ENCODE measurements at places on chromosomes 12 and 14.

DNA sequence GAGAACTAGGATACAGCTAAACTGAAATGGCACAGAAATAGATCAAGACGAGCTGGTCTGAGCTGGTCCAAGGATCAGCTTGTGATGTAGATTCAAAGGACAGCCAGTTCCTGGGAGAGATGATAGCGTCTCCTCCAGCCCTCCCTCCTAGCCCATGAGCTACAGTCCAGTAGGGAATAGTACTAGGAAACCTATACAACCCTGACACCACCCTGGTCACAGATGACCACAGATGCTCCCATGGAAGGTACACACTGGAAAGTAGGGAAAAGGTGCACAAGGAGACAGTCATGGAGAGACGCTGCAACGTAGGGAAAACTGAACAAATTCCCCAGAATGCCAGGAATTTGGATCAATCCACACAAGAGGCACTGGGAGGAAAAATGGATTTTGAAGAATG is 6.9 kb downstream of the GCH1 start:
- no peak for DNase-seq

DNA sequence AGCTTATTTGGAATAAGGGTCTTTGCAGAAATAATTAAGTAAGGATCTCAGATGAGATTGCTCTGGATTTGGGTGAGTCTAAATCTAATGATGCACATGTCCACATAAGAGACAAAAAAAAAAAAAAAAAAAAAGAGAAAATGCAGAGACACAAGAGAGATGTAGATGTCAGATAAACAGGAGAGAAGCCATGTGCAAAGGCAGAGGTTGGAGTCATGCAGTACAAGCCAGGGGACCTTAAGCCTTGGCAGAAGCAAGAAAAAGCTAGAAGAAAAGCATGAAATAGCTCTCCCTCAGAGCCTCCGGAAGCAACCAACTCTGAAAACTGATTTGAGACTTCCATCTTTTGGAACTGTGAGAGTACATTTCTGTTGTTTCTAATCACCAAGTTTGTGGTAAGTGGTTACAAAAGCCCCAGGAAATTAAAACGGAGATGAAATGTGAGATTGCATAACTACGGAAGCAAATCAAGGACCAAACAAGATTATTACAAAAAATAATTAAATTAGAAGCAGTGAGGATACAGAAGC is 1304.0 kb upstream of the SEL1L start:
- no peak for DNase-seq

- DNase-seq, result peak; percentile 75
Observed at GRCh38 chr12:113980537-113981337, 14.6 kb upstream of the RBM19 start.

- DNase-seq, result no peak
Observed at GRCh38 chr14:100240668-100241032, 1.7 kb downstream of the YY1 start.

GRCh38 chr12:104134882-104135281 is 3.1 kb downstream of the NFYB start:
- DNase-seq, result no peak

DNA sequence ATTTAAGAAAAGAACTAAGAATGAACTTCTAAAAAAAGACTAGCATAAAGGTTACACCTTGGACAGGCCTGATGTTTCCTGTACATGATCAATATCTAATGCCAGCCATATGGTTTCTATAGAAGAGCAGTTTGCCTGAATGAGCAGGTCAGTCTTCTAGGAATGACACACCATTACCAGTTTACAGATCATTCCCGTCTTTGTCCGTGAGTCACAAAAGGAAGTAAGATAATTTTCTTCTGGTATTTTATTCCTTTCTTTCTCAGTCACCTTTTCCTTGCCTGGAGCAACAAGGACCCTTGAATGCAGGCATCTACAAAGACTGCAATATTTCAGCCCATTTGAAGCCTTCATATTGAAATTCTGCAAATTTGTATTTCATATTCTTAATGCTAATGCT is 44.6 kb upstream of the CNTN1 start:
- DNase-seq, result no peak

DNA sequence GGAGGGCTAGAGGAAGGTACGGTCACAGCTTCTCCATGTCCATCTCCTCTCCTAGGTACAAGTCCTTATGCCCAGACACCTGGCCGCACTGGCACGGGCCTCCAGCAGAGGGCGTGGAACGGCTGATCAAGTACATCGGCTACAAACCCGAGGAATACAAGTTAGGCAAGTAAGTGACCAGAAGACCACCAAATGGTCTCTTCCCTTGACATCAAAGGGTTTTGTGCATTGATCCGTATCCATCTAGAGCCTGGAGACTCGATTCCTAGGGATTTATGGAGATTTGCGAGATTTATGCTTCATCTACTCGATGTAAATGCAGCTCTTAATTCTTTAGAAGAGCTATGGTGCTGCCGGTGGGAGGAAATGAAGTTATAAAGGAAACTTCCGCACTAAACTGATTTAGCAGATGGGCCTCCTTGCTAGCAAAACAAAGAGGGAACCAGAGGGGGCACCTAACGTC is 44.2 kb downstream of the KCTD10 start:
- peak; percentile 70 for DNase-seq

DNA sequence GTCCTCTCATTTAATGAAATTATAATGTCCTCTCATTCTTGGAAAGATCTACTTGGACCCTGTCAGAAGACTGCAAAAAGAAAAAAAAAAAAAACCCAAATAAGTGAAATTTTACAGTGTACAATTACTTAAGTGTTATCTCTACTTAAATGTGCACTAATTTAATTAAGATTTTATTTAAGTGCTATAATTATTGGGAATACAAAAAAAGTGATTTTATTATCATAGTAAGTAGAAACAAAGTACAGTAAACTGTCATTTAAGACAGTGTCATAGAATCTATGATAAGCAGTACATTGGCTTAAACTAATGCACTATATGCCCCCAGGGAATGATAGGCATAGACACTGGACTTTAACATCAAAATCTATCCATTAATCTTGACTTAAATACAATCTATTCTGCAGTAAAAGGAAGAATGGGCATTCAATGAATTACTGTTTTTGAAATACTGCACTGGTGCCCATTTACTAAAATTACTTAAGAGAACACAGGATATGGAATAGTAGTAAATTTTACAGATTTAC is 23.3 kb downstream of the INSM2 start:
- DNase-seq, result no peak

DNA sequence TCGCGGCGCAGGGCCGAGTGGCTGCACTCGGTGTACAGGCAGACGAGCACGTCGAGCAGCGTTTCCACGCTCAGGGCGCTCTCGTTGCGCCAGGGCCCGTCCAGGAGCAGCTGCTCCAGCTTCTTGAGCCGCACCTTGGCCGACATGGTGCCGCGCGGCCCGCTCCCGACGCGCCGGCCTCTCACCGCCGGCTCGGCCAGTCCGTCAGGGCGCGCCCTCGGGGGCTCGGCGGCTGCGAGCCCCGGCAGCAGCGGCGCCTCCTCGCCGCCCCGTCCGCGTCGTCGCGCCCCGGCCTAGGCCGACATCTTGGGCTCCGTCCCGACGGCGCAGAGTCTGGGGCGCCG is 349 bp downstream of the CDC42BPB start:
- no peak for DNase-seq

GRCh38 chr14:52043690-52044089 is 25.2 kb downstream of the NID2 start:
- DNase-seq, result peak; percentile 6

DNA sequence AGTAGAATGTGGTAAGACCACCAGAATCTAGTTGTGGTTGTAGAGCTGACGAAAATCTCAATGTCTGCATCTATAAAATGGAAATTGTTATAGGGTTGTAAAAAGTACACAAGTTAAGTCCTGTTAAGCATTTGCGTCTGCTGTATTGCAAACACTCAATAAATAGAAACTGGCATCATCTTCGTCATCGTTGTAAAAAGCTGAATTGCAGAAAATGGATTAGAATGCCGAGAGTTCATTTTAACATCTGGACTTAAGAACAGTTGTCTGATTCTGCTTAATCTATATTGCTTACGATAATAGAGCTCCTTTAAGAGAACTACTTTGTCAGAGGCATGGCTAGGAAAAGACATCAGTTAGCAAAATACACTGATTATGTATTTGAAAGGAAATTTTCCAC is 33.2 kb downstream of the KCNMB4 start:
- DNase-seq, result no peak

DNA sequence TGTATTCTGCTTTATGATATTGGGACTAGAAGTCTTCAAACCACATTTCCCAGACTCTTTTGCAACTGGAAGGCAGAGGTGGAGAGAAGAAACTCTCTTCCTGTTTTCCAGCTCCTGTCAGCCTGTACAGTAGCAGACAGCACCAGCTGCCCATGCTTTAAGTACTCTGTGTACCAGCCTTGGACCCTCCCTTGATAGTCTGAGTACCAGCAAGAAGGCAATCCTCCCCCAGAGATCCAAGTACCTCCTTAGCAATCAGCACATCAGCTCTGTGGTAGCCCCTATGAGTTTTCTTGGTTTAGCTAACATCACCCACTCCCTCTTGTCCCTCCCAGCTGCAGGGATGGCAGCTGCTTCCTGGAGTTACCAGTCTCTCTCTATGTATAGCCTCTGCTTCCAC is 56.3 kb downstream of the STXBP6 start:
- no peak for DNase-seq

- DNase-seq, result no peak
Observed at GRCh38 chr12:121184984-121185889, 24.7 kb upstream of the P2RX4 start.

DNA sequence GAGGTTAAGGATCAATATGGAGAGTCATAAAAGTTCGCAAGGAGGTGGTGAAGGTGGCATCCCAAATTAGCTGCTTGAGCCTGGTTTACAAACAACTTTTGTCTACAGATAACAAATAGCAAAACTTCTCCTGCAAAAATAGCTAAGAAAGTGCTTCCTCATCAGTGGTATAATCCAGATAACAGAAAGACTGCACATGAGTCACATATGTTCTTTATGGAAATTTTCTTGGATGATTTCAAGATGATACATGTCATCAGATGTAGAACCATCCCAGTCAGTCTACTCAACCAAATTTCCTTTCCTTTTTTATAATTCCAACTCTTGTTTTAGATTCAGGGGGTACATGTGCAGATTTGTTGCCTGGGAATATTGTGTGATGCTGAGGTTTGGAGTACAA is 133.0 kb downstream of the BTG1 start:
- DNase-seq, result no peak

GRCh38 chr14:22597265-22597664 is 835 bp upstream of the ABHD4 start:
- no peak for DNase-seq

- no peak for DNase-seq
Observed at GRCh38 chr12:51827925-51828818, 20.3 kb downstream of the FIGNL2 start.

DNA sequence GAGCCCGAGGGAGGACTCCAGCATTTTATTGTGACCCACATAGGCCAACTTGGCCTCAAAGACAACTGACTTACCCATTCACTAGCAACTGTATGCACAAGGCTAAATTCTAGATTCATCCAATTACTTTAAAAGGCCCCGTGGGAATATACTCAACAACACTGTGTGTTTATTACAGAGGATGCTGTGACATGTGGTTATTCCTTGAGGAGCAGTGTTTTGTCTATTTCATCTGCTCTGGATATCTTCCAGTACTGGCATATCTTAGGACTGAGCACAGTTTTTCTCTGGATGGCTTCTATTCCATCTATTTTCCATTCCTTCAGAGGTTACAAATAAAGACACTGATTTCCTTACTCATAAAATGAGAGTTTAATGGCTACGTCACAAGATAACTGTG is 87.2 kb upstream of the KRAS start:
- DNase-seq, result no peak

GRCh38 chr14:35398071-35398584 is 6.4 kb downstream of the NFKBIA start:
- no peak for DNase-seq

DNA sequence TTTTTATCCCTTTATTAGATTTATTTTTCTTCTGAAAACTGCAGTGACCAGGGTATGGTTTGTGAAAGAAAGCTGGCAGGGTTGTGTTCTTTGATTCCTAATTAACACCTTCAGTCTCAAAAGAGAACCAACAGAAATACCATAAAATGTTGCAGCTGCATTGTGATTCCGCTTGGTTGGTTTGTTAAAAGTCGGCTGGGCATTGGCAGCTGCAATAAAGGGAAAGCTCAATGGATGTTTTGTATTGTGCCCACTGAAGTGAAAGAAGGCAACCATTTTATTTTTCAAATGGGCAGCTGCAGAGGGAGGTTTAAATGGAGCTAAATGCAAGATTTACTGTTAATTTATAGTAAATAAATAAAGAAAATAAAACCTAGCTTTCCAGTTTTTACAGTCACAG is 16.7 kb downstream of the LGR5 start:
- peak; percentile 88 for DNase-seq

DNA sequence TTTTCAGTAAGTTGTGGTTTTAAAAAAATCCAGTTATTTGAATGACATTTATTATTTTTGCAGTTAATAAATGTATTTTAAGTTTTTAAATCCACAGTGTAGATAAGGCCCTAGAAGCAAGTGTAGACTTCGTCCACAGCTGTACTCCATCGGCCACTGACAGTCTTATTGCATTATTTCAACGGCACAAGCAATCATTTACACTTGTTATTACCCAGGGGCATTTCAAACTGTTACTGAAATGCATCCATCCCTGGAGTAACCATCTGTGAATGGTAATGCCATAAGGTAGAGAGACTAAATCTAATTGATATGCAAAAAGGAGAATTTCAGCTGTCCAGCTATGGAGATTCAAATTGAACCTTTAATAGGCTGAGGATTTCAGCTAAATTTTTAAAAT is 48.4 kb downstream of the BICD1 start:
- no peak for DNase-seq

DNA sequence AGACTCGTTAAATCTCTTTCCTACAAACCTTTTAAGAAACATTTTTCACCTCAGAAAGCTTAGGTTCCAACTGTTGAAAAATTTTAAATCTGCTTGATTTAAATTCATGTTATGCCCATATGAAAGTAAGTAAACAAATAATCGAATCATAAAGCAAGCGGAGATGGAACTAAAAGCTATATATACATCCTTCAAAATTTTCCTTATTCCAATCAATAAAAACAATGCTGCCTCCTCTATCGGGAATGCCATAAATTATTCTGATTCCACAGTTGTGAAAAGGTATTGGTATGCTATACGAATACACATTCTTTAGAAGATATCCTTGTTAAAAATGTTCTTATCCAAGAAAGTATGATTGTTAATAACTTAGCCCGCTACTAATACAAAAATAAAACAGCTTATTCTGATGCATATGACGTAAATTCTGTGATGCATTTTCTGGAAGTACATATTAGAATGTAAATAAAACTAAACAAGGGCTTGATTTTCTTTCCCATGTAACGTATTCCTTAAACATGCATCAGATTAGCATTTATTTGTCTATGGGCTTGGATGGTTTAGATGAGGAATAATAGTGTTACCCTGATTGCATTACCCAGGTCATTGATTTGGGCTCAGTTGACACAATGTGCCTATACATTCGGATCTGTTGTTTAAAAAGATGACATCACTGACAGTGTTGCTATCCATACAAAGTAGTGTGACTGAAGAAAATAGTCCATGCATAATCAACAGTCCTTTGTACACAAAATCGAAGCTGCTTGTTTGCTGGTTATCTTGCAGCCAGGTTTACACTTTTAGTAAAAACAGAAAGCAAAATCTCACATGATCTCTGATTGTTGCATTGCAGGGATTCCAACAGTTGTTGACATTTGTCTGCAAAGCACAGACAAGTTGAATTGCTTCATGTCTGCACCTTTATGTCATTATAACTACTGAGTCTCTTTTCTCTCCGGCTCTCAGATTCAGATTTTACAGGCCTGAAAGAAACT is 656 bp upstream of the DTD2 start:
- DNase-seq, result peak; percentile 10

GRCh38 chr12:126708492-126708896 is 1558.5 kb upstream of the TMEM132C start:
- DNase-seq, result no peak
